ENCODE measurements at places on chromosomes 3 and 15.

DNA sequence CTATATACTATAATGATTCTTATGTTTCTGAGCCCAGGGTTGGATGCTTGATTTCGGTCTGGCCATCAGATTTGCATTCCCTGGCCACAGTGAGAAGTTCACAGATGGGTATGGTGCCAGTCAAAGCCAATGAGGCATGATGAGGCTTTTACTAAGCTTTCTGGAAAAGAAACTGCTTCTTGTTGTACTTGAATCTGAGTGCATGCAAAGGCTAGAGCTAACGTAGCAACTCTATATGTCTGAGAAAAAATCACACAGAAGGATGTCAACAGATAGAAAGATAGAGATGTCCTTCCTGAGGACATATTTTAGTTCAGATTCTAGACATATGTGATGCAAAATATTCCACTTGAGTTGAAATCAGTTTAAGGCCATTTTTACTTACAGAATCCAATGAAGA lies 608.1 kb downstream of the ROBO1 start:
- no peak for DNase-seq

GRCh38 chr3:112803467-112803866 lies 43.2 kb downstream of the CD200R1L start:
- DNase-seq = no peak

DNA sequence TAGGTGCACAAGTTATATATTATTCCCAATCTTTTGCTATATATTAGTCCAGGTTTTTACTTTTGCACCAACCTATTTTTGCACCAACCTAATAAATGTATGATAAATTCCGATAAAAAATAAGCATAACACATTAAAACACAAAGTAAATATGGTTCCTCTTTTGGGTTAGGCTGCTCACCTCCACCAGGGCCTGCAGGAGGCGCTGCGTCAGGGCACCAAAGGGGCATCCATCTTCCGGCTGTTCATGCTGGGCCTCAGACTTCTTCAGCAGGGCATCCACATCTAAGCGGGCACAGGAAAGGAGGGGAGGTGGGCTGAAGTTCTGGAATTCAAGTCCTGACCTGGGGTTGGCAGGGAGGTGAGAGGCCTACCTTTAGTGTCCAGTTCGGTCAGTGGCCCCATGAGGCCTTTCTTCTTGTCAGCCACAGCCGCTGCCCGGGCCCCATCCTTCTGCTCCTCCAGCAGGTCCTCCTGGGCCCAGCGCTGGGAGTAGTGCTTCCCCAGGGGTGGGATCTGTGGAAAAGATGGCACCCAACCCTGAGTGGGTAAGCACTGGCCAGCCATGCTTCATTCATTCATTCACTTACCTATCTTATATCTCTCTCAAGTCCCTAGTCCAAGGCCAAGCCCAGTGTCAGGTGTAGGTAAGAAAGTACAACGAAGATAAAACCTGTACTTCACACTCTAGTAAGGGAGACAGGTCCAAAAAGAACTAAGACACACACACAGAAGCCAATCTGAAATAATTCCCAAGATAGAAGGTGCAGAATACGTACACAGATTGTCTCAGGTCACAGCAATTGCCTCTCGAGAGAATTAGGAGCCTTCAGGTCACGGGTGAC lies 5.2 kb downstream of the TADA3 start:
- DNase-seq = no peak

DNA sequence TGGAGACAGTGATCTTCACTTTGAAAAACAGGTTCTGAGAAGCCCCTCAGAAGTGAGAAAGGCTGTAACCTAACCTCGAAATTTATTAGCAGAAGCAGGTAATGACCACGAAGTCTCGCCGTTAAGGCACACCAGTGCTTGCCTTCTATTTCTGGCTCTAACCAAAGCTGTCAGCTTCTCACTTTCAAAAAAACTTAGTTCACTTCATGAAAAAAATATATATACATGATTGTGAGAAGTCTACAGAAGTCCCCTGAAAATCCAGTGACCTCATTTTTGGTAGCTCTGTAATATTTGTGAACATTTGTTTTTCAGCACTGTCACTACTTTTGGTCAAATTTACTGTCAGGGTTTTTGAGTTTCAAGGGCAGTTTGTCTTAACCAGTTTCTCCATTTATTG lies 19.1 kb upstream of the AKAP13 start:
- DNase-seq = no peak

- no peak for DNase-seq
Measured at GRCh38 chr3:186609247-186609868, 3.5 kb upstream of the AHSG start.

DNA sequence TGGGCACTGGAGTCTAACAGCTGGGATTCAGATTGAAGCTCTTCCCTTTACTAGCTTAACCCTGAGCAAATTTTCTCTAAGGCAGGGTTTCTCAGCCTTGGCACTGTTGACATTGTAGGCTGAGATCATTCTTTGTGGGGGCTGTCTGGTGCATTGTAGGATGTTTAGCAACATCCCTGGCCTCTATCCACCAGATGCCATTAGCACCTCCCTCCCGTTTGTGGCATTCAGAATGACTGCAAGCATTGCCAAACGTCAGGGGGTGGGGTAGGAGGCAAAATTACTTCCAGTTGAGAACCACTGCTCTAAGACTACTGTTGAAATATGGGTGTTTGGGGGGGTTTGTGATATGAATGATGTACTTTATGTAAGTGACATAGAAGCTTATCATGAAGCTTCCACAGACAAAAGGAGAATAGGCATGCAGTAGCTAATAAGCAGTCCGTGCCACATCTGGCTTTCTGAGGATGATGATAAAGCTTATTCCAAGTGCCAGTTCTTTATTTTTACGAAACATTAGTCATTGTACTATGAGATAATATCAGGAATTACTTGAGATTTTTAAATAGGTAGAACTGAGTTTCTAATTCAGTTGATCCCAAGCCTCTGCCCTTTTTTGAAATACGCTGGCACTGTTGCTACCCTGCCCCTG lies 39.3 kb downstream of the NKIRAS1 start:
- DNase-seq = no peak

- no peak for DNase-seq
Measured at GRCh38 chr3:127552038-127552437, 38.5 kb downstream of the TPRA1 start.

DNA sequence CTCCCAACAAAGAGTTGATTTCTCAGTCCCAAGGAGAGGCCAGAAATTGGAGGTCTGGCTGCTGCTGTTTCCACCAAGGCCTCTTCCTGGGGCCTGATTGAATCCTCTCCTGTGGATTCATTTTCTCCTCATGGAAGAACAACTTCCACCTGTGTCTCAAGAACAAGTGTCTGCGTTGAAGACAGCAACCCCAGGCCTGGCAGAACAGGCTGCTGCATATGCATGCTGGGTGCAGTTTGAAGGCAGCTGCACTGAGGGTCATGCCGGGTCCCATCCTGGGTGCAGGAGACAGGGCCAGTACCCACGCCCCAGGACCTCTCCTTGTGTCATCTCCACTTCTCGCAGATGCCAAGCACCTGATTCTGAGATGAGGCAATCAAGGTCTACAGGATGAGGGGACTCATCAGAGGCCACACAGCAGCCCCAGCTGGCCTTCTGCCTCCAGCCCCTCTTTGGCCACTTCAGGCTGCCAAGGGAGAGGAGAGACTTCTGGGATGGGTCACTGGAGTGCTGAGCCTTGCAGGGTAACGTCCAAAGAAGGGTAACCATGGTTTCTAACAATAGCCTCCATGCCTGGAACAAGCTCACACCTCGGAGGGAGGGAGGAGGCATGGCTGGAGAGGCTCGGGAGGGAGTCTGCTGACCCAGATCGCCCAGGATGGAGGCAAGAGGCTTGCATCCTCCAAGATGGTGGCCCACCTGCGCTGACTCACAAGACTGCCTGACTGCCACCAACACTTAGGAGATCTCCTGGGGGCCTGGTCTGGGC lies 30.0 kb downstream of the HCN4 start:
- no peak for DNase-seq

- no peak for DNase-seq
Measured at GRCh38 chr3:195563317-195563716, 20.2 kb upstream of the PPP1R2 start.

GRCh38 chr3:177753451-177754155 lies 556.3 kb upstream of the TBL1XR1 start:
- DNase-seq = no peak

GRCh38 chr3:38348903-38349302 lies 2.3 kb downstream of the XYLB start:
- no peak for DNase-seq
